AG20443 (cell line): ENCODE measurements at places on chromosomes 4 and X.

DNA sequence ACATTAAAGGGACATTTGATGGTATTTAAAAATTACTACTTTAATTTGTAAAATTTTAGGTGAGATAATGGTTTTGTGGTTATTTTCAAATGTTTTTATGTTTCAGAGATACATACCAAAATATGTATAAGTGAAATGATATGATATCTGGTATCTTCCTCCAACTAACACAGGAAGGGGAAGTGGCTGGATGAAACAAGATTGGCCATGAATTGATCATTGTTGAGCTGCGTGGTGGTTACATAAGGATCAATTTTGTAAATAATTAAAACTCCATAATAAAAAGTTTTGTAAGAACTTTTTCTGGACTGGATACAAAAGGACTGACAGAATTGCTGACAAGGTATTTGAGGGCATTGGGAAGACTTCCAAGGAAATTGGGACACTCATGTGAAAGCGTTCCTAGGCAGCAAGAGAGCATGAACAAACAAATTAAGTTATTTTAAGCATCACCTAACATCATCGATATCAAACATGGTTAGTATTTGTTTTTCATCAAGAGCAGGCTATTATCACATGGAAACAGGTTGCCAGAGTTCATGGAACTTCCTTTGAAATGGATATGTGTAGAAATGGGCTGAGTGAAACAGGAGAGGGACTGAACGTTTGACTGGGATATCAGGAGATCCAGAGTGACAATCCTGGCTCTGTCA lies 4.4 kb upstream of the PGM2 start:
- DNase-seq = no peak

DNA sequence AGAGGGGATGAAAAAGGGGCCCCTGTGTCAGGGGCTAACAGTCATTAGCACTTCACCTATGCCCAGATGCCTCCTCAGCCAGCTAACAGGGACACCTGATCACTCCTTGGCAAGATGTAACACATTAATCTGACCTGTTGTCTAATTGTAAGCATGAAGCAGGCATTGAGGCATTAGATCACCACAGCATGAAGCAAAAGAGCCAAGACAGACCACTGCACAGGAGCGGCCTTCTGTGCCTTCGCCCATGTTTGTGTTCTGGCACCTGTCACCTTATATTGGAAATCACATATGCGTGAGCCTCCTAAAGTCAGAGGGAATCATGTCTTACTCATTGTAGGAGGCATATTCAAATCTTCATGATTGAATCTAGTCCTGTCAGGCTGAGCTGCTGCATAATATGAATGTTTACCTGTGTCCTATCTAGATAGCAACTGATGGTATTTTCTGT lies 48.4 kb downstream of the PTTG2 start:
- DNase-seq = no peak

DNA sequence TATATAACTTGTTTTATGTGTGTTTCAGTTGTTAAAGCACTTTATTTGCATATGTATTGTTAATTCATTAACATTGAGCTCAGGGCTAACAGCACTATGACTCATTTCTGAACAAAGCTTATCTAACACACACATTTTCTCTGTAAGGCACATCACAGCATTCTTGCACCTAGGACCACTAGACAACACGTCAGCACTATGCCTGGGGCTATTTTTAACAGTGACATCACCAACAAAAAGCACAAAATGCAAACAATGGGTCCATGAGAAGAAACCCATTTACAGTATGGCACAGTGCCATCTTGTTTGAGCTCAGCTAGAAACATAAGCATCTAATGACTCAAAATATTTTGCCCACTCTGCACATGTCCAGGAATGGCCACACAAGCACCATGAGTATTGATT lies 124.4 kb downstream of the RELL1 start:
- DNase-seq = no peak

- peak; percentile 35 for DNase-seq
These were observed 51.2 kb upstream of the CHRNA9 start for GRCh38 chr4:40283968-40284367.

- DNase-seq = no peak
These were observed 13.6 kb downstream of the PROM1 start for GRCh38 chr4:16070203-16070602.

DNA sequence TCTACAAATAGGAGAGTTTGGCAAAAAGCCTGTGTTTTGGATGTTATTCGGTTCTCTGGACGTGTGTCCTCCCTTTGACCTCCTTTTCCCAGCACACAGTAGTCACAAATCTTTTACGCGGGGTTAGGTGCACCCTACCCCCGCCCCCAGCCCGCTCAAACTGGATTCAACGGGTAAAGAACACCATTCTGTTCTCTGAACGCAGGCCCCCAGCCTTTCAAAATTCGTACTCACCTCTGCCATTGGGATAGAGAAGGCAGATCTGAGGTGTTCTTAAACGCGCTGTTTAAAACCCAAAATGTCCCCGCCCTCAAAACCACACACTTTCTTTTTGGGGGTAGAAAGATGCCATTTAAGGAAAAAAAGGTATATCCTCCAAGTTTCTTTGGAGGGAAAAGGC lies 2.7 kb downstream of the LEF1 start:
- no peak for DNase-seq

DNA sequence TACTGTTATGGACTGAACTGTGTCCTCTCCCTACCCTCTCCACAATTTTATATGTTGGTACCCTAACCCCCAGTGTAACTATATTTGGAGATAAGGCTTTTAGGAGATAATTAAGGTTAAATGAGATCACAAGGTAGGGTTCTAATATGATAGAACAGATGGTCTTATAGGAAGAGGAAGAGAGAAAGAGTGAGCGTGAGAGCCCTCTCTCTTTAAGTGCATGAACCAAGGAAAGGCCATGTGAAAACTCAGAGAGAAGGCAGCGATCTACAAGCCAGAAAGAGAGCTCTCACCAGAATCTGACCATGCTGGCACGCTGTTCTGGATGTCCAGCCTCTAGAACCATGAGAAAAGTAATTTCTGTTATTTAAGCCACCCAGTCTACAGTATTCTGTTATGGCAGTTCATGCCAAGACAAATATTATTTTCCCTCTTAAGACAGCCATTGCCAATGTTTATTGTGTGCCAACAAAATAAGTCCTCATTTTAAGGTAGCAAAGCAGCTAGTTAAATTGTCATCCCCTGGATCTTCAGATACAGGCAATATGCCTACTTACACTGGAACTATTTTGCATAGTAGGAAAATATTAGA lies 336.2 kb downstream of the MID1IP1 start:
- no peak for DNase-seq

- peak; percentile 16 for DNase-seq
These were observed 340.9 kb upstream of the CTSO start for GRCh38 chr4:156294577-156294976.

DNA sequence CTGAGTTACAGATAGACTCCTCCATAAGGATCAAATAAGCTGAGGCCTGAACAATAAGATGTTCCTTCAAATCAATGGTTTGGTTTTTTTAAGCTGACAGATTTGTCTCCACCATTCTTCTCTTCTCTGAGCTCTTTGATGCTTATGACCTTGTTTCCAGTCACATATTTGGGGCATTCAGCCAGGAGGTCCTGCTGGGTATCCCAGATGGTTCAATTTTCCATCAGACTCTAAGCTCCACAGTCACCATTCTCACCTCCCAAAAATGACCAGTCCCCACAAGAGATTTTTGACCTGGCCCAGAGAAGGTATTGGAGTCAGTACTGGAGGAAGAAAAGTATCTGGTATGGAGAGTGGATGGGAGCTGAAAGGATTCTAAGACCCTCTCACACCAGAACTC lies 74.6 kb upstream of the FRMPD3 start:
- no peak for DNase-seq

DNA sequence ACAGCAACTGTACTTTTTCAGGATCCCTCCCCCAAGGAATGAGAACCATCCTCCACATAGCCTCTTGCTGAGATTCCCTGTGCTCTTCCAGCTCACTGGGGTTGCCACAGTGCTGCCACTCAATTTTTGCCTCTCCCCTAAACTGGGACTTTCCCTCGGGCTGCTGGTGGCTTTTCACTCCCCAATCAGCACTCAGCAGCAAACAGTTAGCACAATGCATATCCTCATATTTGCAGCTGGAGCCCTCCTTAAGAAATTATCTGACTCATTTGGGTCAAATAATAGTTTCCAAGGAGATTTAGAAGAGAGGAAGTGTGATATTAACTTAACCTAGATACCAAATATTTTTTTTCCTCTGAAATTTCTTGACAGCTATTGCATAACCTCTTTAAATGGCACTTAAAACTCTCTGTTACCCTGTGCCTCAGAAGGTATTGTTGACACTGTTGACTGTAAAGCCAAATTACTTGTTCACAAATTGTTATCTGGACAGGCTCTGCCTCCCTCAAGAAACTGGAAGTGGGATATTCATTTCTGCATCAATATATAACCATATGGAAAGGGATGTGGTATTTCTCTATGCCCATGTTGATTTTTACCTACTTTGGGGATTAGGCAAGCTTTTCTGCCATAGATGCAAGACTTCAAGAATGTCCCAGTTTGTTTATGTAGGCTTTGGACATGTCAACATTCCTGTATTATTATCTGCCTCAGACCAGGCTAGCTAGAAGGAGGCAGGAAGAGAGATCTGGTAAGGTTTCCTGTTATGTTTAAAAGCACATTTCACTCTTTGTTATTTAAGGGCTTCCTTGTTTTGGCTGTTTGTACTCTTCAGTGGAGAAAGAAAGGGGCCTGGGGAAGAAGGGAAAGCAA lies 58.0 kb downstream of the SEPTIN11 start:
- peak; percentile 60 for DNase-seq

GRCh38 chrX:11970578-11971359 lies 167.5 kb upstream of the FRMPD4 start:
- DNase-seq = peak; percentile 22

GRCh38 chr4:71540749-71541269 lies 202.0 kb downstream of the SLC4A4 start:
- no peak for DNase-seq

DNA sequence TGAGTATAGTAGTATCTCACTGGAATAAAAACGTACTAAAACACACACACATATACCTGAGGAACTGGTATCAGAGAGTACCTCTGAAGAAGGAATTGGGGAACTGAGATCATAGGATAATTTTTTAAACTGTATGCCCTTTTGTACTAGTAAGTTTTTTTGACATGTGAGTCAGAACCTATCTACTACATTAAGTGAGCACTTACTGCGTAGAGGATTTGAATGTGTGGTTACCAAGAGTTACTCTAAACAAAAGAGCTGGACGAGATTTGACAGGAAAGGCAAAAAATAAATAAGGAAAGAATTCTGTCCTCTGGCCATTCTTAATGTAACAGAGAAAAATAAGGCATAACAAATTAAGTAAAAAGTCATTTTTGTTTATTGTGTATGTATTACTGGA lies 546.5 kb upstream of the FAT1 start:
- DNase-seq = no peak

DNA sequence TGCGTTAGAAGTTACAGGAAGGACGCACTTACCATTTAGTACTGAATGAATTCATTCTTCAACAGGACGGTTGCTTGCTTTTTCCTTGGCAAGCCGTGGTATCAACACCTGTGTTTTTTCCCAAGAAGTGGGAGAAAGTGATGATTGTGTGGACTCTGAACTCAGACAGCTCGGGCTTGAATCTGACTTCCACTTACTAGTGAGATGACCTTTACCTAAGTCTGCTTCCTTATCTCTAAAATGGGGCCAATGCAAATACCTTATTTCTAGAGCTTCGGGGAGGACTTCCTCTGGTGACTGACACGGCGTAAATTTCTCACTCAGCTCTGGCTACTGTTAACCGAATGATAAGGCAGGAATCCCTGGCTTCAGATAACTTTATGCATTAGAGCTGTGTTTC lies 146.8 kb upstream of the RBPJ start:
- no peak for DNase-seq

GRCh38 chrX:79159800-79160199 lies 15.3 kb downstream of the GPR174 start:
- DNase-seq = no peak

DNA sequence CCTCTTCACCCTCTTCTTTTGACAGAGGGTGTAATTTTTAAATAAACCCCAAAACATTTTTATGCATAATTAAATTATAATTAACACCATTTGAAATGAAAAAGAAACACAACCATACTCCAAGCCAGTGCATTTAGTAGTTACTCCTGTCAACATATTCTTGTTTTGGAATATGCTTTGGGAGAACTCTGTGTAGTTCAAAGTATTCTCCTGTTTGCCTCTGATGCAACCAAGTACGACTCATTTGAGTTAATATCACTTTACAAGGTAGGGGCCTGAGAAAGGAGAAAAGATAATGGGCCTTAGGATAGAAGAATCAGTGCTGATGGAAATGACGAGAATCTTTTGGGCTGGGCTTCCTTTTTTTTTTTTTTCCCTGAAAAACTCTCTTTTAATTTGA lies 2.7 kb downstream of the PTPN13 start:
- DNase-seq = no peak

- no peak for DNase-seq
These were observed 90.0 kb downstream of the PSAPL1 start for GRCh38 chr4:7344636-7345155.

GRCh38 chr4:150366487-150366999 lies 215.4 kb upstream of the MAB21L2 start:
- DNase-seq = no peak

GRCh38 chr4:169925678-169926077 lies 100.5 kb downstream of the MFAP3L start:
- no peak for DNase-seq

GRCh38 chrX:70436343-70436742 lies 8.3 kb upstream of the DLG3 start:
- no peak for DNase-seq

GRCh38 chr4:94032754-94033153 lies 174.9 kb upstream of the SMARCAD1 start:
- peak; percentile 24 for DNase-seq

DNA sequence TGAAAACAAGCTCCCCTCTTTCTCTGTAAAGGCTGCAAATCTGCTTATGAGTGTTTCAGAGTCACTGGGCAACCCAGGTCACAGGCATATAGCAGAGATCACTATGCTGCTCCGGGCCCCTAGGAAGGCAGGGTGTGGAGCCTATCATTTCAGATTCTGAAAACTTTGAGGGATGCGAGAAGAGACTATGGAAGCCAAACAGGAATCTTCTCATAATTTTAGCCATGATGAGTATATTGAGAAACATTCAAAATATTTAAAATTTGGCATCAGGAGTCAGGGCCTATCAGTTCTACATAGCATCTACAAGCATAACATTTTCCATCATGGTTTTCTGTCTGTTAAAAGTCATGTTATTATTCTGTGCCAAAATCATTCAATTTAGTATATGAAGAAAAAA lies 61.7 kb upstream of the ATXN3L start:
- DNase-seq = peak; percentile 19

DNA sequence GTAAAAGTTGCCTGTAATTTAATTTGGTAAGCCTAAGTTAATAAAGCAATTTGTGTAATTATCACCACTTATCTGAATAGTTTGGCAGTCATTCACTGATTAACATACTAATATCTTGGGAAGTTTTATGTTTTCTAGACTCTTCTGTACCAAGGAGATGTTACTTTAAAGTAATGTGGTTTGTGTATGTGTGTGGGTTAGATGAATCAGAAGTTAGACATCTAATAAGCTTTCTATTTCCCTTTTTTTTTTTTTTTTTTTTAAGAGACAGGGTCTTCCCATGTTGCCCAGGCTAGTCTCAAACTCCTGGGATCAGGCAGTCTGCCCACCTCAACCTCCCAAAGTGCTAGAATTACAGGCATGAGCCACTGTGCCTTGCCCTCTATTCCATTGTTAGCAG lies 5.3 kb downstream of the SLAIN2 start:
- no peak for DNase-seq
